Stimulated activated naive CD4-positive, alpha-beta T cell (primary cell): ENCODE measurements at places on chromosomes 16 and 17.

GRCh38 chr17:78252111-78252634, 20.7 kb downstream of the TMEM235 start:
- peak; percentile 91 for DNase-seq

DNA sequence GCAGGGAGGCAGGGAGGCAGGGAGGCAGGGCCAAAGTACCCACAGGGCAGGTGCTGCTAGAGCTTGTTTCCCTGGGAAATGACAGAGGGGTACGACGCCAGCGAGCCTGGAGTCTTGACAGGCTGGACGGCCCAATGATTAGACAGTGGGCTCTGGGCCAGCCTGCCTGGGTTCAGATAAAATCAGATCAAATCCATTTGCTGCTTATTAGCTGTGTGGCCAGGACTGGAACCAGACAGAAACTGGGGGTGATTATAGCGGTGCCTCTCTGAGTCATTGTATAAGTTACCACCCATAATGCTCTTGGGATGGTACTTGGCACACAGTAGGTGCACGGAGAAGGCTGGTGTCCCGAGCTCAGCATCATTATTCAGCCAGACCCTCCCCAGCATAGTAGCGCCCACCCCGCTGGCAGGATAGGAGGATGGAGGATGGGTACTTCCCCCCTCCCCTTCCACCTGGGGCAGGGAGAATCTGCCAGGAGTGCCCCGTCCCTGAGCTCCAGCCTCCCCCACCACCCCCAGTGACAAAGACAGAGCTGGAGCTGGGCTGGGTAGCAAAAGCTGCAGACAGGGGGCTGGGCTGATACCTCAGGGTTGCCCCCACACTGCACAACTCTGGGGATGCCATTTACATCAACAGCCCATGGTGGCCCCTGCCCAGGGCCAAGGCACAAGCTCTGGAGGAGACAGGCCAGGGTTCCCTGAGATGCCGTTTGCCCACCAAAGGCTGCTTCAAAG, 77.6 kb upstream of the TNRC6C start:
- DNase-seq, result no peak

DNA sequence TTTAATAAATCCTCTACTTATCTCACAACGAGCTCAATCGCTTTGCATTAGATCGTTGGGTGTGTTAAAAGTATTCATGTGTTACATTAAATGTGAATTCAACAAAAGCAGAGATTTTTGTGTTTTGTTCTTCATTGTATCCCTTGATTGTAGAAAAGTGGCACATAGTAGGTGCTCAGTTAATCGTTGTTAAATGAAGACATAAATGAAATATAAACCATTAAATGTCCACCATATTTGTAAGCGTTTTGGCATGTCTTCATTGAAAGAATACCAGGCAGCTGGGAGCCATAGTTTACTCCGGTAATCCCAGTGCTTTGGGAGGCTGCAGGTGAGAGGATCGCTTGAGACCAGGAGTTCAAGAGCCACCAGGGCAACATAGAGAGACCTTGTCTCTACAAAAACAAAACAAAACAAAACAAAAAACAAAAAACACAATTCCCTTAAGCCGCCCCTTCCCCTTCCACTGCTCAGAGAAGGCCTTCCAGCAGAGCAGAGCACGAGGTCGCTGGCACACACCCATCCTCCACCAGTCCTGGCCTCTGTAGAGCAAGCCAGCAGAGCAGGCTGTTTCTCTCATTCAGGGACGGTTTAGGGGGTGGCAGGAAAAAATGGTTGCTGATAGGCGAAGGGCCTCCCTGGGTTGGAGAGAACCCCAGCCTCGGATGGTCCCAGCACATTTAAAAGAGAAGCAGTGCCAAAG, 673 bp upstream of the CHD9 start:
- no peak for DNase-seq

- DNase-seq, result no peak
Observed at GRCh38 chr16:29947897-29948296, 14.0 kb upstream of the TMEM219 start.

DNA sequence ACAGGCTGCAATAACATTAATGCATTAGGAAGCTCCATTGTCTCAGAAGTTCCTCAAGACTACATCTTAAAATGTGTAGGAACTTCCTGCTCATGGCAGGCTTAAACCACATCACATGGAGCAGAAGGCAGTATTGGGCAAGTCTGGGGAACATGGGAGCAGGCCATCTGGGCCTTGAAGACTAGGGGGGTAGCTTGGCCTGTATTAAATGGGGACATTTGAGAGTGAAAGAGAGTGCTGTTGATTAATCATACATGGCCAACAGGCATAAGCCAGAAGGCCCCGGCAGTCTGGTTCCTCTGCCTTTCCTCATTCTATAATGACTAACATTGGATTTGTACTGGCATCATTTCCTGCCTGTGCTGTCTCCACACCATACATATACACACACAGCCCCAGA, 25.2 kb upstream of the SLC5A11 start:
- DNase-seq, result no peak

DNA sequence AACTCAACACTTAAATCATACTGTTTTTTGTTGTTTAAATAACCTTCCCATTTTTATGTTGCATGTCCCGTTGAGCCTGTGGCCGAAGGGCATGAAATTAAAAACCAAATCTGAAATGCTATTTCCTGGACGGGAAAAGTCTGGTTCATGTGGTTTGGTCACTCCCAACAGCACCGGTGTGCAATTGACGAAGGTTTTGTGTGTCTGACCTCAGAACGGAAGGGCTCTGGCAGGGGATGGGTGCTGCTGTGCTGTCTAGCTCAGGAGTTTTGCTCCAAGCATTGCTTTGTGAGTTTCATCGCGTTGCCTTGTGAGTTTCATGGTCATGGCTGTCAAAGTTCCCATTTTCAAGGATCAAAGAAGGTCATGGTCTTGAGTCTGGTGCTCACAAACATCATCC, 363.3 kb downstream of the XYLT1 start:
- no peak for DNase-seq

DNA sequence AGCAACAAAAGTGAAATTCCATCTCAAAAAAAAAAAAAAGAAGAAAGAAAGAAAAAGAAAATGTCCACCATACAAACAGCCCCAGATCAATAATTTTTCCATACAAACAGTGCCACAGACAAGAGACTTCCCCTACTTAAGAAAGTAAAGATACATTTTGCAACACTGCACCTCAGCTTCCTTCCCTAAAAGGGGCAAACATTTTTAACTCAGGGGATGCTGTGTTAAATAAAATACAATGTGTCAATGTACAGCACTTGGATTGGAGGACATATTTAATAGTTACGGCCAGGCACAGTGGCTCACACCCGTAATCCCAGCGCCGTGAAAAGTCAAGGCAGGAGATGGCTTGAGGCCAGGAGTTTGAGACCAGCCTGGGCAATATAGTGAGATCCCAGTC, 22.3 kb downstream of the MYH11 start:
- no peak for DNase-seq

GRCh38 chr16:3480901-3481695, 14.2 kb downstream of the C16orf90 start:
- no peak for DNase-seq

DNA sequence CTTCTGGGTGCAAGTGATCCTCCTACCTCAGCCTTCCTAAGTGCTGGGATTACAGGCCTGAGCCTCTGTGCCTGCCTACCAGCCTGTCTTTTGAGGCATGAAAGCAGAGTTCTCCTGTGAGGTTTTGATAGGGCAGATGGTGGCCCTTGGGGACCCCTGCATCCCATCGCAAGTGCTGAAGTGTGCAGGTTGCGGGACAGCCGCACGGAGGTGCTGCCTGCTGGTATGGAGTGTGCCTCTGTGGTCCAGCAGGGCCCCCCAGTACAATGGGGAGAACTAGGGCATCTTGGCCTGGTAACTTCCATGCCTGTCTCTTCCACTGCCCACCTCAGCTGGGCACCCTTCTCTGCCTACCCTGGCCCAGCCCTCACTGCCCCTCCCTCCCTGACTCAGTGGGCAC, 9.9 kb upstream of the NDRG4 start:
- DNase-seq, result no peak

DNA sequence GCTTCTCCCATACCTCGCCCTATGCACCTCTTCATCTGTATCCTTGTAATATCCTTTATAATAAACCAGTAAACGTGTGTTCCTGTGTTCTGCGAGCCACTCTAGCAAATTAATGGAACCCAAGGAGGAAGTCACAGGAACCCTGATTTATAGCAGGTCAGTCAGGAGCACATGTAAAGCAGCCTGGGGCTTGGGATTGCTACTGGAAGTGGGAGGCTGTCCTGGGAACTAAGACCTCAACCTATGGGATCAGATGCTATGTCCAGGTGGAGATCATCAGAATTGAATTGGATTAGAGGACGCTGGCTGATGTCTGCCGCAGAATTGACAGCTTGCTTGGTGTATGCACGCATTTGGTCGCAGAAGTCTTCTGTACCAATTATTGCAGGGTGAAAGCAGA, 15.7 kb downstream of the WNT3 start:
- DNase-seq, result no peak

DNA sequence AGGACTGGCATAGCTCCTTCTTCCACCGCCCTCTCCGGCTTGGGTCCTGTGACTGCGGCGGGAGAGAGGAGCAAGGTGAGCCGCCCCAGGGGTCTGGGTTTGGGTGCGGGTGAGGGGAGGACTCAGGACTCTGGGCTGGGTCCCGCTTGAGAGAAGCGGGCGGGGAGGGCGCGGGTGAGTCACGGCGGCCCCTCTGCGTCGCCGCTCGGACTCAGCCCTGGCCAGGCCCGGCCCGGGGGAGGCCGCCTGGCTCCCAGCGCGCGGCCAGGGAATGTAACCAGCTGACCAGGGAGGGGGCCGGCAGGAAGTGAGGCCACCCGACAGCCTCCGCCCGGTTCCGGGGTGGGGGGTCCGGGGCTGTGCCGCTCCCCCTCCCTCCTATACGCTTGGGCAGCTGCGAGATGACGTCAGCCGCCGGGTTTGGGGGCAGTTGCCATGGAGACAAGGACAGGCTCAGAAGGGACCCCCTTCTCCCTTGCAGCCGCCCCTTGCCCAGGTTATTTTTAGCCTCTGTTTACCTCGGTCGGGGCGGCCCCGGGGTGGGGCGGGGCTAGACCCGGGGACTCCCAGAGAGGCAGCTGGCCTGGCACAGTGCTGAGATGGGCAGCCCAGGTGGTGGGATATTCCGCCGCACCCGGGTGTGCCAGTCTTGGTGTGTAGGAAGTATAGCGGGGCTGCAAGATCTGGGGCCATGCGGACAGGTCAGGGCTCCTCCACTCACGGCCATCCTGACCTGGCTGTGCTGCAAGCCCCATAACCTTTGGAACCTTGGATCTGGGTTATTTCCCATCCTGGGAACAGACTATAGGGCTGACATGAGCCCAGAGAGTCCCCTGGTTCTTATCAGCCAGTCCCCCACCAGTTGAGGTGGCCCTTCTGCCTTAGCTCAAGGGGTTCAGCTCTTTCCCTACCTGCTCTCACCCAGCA, 1.6 kb downstream of the RIPOR1 start:
- DNase-seq, result no peak

- no peak for DNase-seq
Observed at GRCh38 chr16:74563828-74564263, 43.1 kb downstream of the GLG1 start.

DNA sequence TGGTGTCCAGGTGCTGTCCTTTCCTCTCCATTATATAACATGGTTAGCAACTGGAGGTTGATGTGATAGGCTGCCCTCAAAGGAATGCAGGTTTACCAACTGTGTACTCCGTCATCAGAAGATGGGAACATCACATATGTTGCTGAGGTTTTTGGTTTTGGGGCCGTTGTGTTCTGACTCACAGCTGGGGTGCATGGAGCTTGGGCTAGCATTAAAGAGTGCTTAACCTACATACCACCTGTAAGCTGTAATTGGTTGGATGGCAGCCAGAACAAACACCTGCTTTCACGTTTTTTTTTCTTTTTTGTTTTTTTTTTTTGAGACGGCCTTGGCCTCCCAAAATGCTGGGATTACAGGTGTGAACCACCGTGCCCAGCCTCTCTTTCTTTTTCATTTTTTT, 20.9 kb downstream of the TMEM11 start:
- DNase-seq, result no peak
